ENCODE measurements at places on chromosomes 5 and 9.

DNA sequence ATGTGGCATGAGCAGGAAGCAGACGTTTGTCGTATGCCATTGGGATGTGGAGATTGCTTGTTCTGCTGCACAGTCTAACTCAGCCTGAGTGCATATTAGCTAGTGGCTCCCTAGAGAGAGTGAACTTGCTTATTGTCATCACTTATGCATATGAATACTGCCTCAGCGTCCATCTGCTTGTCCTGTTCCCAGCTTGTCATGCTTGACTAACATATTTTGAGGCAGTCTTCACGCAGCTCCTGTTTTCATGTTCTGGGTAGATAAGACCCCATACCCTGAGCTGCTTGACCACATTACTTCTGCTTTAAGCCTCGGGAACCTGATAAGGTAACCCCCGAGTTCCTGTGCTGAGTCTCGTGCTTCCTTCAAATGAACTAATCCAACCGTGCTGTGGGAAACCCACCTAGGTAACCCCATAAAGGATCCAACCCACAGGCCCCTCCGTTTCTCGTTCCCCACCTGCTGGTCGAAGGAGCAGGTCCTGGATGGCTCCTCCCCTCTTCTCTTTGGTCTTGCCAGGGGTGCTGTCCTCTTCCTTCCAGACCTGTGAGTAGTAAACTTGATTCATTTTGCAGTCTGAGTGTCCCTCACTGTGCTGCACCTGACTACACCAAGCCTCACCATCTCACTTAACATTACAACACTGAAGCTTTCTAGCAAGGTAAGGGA is 25.0 kb downstream of the ANKRD33B start:
- no peak for DNase-seq

DNA sequence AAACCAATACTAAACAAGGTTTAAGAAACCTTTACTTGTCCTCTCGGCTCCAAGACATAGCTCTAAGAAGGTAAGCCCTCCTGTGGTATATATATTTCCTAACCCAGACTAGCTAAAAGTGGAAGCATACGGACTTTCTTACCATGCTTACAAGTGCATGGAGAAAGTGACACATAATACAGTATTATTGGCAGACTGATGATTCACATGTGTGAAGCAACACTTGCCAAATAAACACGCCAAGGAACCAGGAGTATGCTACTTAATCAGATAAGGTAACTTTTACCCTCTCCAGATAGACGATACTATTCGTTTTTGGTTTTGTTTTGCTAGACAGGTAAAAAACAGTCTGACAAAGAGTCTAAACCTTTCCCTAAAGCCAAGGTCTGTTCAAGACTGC is 264.1 kb downstream of the MLLT3 start:
- DNase-seq = no peak

GRCh38 chr5:11045411-11045810 is 284.4 kb upstream of the DAP start:
- no peak for DNase-seq

DNA sequence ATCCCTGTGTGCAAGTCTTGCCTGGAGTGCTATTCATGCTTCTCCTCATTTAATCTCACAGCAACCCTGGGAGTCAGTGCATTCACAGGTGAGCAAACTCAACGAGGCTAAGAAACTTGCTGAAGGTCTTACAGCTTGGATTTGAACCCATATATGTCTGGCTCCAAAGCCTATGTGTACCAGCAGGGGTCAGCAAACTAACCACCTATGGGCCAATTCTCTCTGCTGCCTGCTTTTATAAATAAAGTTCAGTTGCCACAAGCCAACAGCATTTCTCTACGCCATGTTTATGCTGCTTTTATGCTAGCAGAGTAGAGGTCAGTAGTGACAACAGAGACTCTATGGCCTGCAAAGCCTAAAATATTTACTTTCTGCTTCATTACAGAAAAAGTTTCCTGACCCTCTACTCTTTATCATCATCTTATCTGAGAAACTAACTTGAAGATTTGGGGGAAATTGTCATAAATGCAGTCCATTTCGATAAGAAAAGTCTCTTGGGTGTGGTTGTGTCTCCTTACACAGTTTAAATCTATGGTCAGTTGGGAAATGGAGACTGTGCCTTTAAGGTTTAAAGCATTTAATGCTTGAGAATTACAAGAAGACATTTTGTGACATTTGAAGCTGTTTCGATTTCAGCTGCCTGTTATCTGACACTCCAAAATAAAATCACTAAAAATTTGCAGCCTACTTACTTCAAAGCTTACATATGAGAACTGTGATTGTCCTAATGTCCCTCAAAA is 137.7 kb downstream of the PRELID2 start:
- DNase-seq = no peak

DNA sequence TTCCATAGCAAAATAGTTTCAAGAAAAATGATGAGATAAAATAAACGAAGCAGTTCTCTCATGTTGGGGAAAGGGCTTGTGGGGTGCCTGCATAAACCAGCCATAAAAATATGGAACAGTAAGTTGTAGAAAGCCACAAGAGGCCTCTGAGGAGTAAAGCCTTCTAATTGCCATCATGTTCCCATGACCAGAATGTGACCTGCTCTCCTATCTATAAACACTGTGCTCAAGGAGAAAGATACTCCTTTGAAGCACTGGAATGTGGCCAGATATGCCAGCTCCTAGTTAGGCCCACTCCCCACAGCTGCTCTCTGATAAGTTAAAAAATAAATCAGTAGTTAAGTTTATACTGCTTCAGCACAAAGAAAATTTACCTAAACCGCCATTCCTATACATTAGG is 65.8 kb downstream of the SETX start:
- DNase-seq = no peak

All from stimulated activated CD8-positive, alpha-beta memory T cell treated with anti-CD3 and anti-CD28 coated beads, Interleukin-4, amount 100 ng/mL, for 1 hour (primary cell).